ENCODE measurements at places on chromosomes 2 and 18. TPM values are rescaled to one million over a fixed set of nuclear protein-coding genes. Genes with fewer than 3 reads are reported as not detected.

DNA sequence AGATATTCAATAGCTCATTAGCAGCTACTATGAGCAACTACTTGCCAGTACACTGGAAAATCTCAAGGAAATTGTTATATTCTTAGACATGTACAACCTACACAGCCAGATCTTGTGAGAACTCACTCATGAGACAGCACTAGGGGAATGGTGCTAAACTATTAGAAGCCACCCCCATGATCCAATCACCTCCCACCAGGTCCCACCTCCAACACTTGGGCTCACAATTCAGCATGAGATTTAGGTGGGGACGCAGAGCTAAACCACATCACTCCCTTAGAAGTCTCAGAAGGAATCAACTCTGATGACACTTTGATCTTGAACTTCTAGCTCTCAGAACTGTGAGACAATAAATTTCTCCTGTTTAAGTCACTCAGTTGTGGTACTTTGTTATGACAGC, 418.3 kb upstream of the SPHKAP start:
- no peak for DNase-seq

DNA sequence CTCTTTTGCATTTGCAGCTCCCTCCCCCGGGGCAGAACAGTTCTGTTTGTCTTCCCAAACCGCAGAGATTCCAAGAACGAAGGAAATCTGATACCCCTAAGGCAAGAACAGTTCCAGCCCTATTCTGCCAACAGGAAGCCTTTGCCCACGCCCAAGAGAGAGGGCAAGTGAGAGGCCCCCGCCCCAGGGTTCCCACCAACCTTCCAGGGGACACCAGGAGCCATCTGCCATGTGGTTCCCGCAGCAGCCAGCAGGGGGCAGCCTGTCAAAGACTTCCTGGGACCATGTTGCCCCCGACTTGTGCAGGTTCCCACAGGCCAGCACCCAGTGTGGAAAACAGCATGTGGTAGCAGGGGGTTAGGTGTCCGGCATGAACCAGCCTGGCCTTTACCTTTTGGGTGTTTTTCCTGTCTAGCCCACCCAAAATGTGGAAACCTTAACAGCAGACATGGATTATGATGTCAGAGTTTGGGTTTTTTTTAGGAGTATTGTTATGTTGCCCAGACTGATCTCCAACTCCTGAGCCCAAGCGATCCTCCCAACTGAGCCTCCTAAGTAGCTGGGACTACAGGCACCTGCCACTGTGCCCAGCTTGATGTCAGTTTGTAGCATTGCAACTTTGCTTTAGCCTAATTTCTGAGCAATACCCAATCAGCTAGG, 21.7 kb upstream of the EFHD1 start:
- peak; percentile 84 for DNase-seq

DNA sequence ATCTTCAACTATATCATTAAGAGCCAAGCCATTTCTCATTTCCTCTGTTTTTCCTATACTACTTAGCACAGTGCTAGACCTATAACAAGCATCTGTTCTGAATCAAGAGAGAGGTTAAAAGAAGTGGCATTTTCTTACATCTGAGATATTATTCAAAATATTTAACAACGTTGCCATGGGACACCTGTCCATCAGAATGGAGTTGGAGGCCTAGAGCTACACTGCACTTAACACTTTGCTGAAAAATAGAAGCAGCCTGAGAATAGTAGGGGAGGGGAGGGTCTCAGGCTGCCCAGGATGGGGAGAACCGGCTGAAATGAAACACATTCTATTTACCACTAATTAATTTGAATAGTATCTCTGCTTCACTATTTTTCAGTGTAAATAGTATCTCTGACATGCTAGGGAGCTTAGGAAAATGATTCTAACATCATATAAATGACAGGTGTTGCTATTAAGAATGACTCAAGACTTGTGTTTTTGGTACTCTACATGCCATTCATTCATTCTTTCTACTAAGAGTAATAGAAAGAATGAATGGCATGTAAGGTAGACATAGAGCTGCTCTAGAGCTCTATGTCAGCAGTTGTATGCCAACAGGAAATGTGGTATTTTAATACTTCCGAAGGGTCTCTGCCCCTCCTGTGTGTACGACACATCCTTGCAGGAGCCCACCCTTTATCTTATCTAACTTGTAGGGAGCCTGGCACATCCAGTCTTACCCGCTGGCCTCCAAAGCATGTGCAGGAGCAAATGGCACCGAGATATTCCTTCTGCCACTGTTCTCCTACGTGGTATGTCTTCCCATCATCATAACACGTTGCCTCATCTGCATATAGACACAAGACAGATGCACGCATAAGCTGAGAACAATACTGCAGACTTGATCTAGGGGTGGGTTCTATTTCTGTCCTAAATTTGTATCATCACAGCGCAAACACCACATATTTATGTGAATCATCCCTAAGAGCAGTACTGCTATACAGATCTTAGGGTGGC, 52.6 kb downstream of the ATIC start:
- no peak for DNase-seq

GRCh38 chr2:88131201-88131998, 3.5 kb upstream of the FABP1 start:
- DNase-seq: no peak

DNA sequence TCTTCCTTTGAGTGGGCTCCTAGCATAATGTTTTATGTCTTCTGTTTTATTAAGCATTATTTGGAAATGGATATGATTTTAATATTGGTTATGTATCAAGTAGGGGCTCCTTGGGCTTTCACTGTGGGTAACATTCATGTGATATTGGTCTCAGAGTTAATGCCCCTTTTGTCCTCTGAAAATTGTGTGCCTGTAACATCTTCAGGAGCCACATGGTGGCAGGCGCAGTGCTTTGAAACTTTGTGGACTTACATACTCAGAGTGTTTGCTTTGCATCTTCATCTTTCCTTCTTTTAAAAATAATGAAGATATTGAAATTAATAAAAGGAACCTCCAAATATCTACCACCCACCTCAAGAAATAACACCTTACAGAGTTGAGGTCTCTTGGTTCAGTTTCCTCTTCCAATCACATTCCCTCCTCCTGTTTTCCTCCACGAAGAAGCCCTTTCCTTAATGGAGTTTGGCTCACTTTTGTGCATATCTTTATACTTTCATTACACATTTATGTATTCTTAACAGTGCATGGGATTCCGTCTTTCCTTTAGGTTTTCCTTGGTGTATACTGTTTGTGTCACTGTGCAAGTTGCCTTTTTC, 73.5 kb downstream of the LIMS1 start:
- peak; percentile 45 for DNase-seq

GRCh38 chr2:182548031-182548950, 121.5 kb upstream of the PDE1A start:
- DNase-seq: no peak

GRCh38 chr2:138333677-138334076, 167.9 kb upstream of the SPOPL start:
- no peak for DNase-seq

GRCh38 chr2:56009758-56010458, 86.3 kb upstream of the EFEMP1 start:
- DNase-seq: no peak

DNA sequence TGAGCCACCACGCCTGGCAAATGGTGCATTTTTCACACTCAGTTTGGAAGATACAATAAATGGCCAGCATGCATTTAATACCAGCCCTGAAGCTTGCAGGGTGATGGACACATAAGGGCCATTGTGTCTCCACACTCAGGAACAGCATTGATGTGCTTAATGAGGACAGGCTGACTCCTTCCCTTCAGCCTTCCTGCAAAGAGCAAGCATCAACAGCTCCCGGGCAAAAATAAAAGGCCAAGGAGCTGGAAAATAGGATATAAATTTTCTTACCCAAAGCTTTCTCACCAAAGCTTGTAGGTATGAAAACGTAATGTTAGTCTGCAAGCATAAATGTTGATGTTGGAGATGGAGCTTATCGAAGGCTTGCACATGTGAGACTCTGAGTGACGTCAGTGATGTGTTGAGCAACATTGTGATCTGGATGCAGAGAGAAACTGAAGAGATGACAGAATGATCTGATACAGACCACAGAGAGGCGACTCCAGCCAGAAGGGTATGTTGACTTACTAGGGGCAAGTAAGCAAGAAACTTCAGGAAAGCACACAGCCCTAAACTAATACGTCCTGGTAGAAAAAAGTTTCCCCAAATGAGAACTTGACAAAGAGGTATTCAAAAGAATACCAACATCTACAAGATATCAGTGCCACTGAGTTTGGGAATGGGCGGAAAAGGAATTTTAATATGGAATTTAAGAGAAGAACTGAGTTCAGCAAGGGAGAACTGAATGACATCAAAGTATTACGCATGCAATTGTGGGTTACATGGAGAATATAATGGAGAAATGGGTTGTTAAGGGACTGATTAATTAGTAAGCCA, 256.5 kb downstream of the TGIF1 start:
- no peak for DNase-seq

The SP110 gene
- total RNA-seq: 7.4 TPM

GRCh38 chr2:23954325-23955014, 14.2 kb downstream of the UBXN2A start:
- DNase-seq: no peak

GRCh38 chr2:220664272-220665107, 907.6 kb downstream of the EPHA4 start:
- DNase-seq: no peak

The TXNDC2 gene
- total RNA-seq: not detected

GRCh38 chr2:211429256-211429920, 873.0 kb downstream of the CPS1 start:
- no peak for DNase-seq

- DNase-seq: no peak
Observed at GRCh38 chr2:33404321-33404720, 72.1 kb upstream of the RASGRP3 start.

The PLA2R1 gene
- total RNA-seq: 3.7 TPM

DNA sequence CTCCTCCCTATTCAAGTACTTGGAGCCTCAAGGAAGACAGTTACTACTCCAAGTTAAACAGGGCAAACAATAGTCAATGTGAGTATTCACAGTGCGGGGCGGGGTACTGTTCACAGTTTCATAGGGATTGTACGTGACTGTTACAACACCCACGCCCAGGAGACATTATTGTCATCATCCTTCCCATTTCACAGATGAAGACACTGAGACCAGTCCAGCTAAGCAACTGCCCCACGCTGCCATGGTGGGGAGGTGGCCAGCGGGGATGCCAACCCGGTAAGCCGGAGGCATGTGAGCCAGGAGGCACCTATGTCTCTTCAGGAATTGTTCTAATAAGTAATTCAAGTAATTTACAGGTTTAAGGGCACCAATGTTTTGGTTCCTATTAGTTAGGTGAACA, 982 bp downstream of the HJURP start:
- no peak for DNase-seq

DNA sequence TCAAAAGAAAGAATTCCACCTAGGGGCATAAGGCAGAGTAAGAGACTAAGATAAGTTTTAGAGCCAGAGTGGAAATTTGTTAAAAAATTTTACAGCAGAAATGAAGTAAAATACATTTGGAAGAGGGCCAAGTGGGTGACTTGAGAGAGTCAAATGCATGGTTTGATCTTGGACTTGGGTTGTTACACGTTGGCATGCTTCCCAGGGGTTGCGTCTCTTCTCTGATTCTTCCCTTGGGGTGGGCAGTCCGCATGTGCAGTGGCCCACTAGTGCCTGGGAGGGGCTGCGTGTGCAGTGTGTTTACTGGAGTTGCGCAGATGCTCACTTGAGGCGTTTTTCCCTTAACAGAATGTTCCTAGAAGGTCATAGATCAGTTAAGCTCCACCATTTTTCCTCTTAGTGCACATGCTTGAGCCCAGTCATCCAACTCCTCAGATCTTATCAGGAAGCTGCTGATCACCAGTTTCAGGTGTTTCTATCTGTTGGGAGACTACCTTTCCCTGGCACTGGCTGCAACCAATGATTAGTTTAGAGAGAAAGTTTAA, 13.1 kb downstream of the SEH1L start:
- DNase-seq: no peak

GRCh38 chr2:220106065-220106464, 478.6 kb downstream of the SLC4A3 start:
- no peak for DNase-seq

- no peak for DNase-seq
Observed at GRCh38 chr2:45045706-45046105, 36.5 kb upstream of the SIX2 start.

DNA sequence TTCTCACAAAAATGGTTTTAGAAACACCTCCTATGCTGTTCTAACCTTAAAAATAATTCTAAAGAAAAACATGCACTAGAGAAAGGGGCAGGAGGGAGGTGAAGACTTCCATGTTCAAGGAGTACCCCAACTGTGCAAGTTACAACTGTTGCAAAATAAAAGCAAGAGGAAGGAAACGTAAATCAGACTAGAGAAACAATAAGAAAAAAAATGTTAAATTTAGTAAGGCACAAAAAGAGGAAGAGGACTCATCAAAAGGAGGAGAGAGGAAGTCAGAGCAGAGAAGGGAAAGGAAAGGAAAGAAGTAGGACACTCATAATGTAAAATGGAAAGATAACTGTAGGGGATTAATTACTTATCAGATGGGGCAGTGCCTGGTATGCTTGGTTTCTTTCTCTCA, 34.1 kb downstream of the RAPH1 start:
- DNase-seq: no peak

- DNase-seq: no peak
Observed at GRCh38 chr2:198659096-198659870, 798.5 kb downstream of the SATB2 start.

DNA sequence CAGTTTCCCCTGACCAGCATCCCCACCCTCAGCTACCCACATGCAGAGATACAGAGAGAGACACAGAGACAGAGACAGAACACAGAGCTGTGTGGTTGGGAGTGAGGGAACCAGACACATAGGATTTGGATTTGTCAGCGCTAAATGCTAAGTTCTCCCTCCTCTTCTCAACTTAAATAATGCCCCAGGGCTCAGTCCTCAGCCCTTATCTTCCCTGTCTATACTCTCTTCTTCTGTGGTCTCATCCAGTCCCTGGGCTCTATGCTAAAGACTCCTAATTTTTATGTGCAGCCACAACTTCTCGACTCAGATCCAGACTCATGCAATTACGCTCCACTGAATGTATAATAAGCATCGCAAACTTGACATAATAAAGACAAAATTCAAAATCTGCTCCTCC, 47.1 kb downstream of the COLEC12 start:
- no peak for DNase-seq

DNA sequence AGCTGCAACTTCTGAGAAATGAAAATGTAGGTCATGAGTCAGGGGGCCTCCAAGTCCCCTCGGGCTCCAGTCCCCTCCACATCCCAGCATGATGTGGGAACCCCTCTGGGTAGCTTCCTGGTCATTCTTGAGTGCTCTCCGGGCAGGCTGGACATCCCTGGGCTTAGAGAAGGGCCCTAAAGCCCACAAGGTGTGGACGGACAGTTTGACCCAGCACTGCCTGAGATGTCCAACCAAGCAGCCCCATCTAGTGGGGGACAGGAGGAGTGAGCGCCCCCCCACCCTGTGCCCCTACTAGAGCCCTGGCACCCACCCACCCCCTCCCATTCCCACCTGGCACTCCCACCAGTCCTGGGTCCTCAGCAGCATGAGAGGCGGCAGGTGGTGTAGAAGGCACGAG, 46.0 kb downstream of the CYP27C1 start:
- no peak for DNase-seq

- no peak for DNase-seq
Observed at GRCh38 chr2:45353879-45354278, 257.2 kb downstream of the SRBD1 start.
